ENCODE measurements at places on chromosomes 7 and 10. TPM values are rescaled to one million over a fixed set of nuclear protein-coding genes. Genes with fewer than 3 reads are reported as not detected.

C10orf67 gene
- total RNA-seq = not detected

AKR1C4 gene
- total RNA-seq = not detected

WDFY4 gene
- total RNA-seq = 0.22 TPM

LIPM gene
- not detected for total RNA-seq

CYP2W1 gene
- not detected for total RNA-seq

ZNF479 gene
- total RNA-seq = not detected

TBC1D12 gene
- total RNA-seq = 7.1 TPM

PRF1 gene
- 6.4 TPM for total RNA-seq

PHKG1 gene
- 1.1 TPM for total RNA-seq

MEOX2 gene
- total RNA-seq = not detected

ANKRD61 gene
- total RNA-seq = 0.17 TPM

PRSS37 gene
- not detected for total RNA-seq

CUZD1 gene
- total RNA-seq = 1.7 TPM

C1QL3 gene
- total RNA-seq = not detected

TMEM26 gene
- not detected for total RNA-seq

NME8 gene
- total RNA-seq = not detected

PNLIPRP3 gene
- not detected for total RNA-seq

EBF3 gene
- total RNA-seq = 0.12 TPM

CARD11 gene
- total RNA-seq = 0.57 TPM

PRPS1L1 gene
- not detected for total RNA-seq

TMEM60 gene
- total RNA-seq = 10.3 TPM

ZNF467 gene
- 11.3 TPM for total RNA-seq

SPACDR gene
- 1.7 TPM for total RNA-seq

UBN2 gene
- total RNA-seq = 14.8 TPM

ADAMTS14 gene
- 13.2 TPM for total RNA-seq

GIMAP4 gene
- total RNA-seq = 0.49 TPM

PDAP1 gene
- 200 TPM for total RNA-seq

PDK4 gene
- 2.1 TPM for total RNA-seq

All from HCT116 (cell line).